Activated CD4-positive, alpha-beta T cell treated with anti-CD3 and anti-CD28 coated beads, Interleukin-2, amount 50 U/mL, for 24 hours (primary cell): ENCODE measurements at places on chromosomes 5 and 9.

GRCh38 chr5:119287547-119288111 is 68.2 kb upstream of the TNFAIP8 start:
- no peak for DNase-seq

- no peak for DNase-seq
Measured at GRCh38 chr5:7894860-7895259, 25.9 kb downstream of the MTRR start.

- DNase-seq: no peak
Measured at GRCh38 chr9:134932606-134933005, 14.9 kb upstream of the FCN1 start.

DNA sequence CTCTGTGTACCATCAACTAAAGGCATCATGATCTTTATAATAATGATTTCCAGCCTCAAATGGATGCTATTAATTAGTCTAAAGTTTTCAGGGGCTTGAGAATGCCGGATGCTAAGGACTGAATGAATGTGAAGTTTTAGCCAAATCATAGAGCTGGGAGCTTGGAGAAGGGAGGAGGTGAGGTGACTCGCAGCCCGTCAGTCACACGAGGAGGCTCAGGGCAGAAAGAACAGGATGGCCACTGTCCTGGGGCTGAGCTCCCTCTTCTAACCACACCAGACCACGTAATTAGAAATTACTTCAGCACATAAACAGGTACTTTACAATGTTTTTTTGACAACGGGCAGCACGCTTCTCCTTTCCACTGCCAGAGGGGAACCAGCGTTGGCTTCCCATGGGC is 222.6 kb downstream of the NPR3 start:
- DNase-seq: no peak

GRCh38 chr5:7548596-7548995 is 152.7 kb downstream of the ADCY2 start:
- no peak for DNase-seq

DNA sequence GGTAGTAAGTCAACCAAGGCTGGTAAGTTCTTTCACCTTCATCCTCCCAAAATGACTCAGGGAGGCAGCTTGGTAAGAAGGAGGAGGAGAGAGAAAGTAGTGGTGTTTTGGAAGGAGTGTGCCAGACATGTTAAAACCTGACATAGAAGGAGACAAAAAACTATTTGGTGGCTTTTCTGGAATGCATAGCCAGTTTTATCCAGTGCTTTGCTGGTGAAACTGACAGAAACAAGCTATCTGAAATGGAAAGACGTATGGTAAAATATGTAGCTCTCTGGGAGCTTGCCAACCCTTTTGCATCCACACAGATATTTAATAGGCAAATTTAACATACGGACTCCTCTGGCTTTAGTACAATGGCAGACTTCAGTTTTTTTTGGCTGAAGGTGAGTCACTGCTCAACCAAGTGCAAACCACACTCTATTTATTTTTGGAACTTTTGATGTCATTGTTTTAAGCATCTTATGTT is 45.4 kb downstream of the RAB14 start:
- DNase-seq: no peak

- no peak for DNase-seq
Measured at GRCh38 chr9:126991183-126991582, 76.6 kb downstream of the RALGPS1 start.

DNA sequence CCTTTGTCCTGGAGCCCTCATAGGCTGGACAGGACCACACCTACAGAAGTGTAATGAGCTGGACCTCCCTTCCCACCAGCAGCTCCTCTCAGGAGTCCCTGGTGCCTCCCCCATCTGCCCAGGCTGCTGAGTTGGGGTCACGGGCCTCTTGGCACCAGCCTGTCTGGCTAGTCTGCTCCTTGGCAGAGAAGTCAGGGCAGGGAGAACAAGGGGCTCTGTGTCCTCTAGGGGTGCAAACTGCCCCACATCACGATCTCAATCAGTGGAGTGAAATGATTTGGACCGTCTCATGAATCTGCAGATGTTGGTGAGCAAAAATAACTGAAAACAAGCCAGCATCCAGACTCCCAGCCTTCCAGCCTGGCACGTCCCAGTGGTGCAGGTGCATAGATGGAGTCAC is 14.9 kb upstream of the GFPT2 start:
- no peak for DNase-seq

- DNase-seq: no peak
Measured at GRCh38 chr5:93909356-93909755, 168.0 kb upstream of the POU5F2 start.

GRCh38 chr5:88060194-88060593 is 208.5 kb downstream of the TMEM161B start:
- no peak for DNase-seq

GRCh38 chr9:94692601-94693000 is 33.9 kb upstream of the AOPEP start:
- DNase-seq: no peak

DNA sequence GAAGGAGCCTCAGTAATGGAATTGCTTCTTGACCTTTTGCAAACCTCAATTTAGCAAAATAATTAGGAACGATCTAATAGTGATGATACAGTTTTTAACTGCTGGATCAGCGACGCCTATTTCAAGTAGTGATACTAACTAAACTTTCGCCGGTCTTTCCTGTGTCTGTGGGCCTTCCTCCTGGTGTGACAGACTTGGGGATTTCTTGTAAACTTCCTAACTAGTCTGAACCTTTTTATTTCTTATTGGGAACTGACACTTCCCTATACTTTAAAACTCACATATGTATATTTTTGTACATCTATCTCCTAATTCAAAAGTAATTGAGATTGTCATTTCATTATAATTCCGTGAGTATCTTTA is 15.2 kb downstream of the ITGA1 start:
- no peak for DNase-seq

- DNase-seq: no peak
Measured at GRCh38 chr5:131968396-131968954, 23.0 kb upstream of the MEIKIN start.
